ENCODE measurements at places on chromosomes 1 and 21. TPM values are rescaled to one million over a fixed set of nuclear protein-coding genes. Genes with fewer than 3 reads are reported as not detected.

Gene OPRD1
- 0.62 TPM for polyA plus RNA-seq

Gene RGS8
- polyA plus RNA-seq, result not detected

Gene PTGFR
- 0.33 TPM for polyA plus RNA-seq

- DNase-seq, result no peak
These were observed 231.7 kb downstream of the PAPPA2 start for GRCh38 chr1:176694713-176695112.

Gene IRF2BP2
- polyA plus RNA-seq, result 133 TPM

DNA sequence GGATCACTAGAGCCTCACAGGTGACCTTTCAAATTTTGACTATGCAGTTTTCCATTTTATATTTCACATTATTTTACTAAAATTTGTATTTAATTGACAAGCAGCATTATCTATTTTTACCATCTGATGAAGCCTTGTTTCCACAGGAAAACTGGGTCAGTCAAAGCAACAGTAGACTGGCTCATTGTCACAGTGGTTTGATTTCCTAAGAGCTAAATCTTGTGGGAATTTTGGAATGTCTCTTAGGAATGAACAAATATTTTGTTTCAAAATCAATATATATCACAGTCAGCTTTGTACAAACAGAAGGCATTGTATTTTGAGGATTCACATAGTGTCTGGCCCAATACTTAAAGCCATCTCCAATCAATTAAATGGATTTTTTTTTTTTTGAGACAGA is 152.6 kb upstream of the RNPC3 start:
- no peak for DNase-seq

GRCh38 chr1:115182012-115182715 is 92.9 kb upstream of the TSPAN2 start:
- no peak for DNase-seq

- no peak for DNase-seq
These were observed 201.6 kb downstream of the PRDM2 start for GRCh38 chr1:13901597-13901996.

Gene SFPQ
- polyA plus RNA-seq, result 906 TPM

- no peak for DNase-seq
These were observed 154.3 kb upstream of the COL6A1 start for GRCh38 chr21:45827302-45827692.

Gene CFAP141
- polyA plus RNA-seq, result not detected

GRCh38 chr1:192954705-192955265 is 104.4 kb downstream of the UCHL5 start:
- no peak for DNase-seq

GRCh38 chr1:59997479-59998115 is 71.0 kb upstream of the CYP2J2 start:
- no peak for DNase-seq

Gene GPR25
- polyA plus RNA-seq, result not detected
